ENCODE measurements at places on chromosomes 2 and 18.
A peak's percentile ranks its signal among the peaks of the same experiment; 100 is the strongest.

DNA sequence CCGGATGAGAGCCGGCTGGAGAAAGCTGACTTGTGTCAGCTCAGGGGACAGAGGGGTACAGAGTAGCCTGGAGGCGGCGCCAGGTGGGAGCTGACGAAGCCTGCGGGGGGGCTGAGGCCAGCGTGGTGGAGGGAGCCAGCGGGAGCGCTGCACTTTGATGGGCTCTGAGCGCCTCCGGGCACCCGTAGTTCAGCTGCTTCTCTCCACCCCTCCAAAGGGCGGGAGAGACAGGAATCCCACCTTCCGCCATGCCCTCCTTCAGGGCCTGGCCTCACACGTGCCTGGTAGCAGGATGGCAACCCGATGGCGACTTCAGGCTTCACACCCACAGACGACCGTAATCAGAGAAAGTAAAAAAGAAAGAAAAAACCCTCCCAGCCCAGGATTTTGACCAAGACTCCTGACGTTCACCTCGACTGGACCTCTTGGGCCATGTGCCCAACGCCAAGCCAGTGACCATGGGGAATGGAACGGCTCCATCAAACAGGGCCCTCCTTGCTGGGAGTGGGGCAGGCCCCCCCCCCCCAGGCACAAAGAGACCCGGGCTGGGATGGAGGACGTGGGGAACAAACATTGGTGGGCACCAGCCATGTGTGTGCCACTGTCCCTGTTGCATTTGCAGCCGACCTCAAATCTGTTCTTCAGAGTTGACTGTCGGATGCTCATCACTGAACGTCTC, 60.7 kb upstream of the ASAP2 start:
- no peak for DNase-seq

DNA sequence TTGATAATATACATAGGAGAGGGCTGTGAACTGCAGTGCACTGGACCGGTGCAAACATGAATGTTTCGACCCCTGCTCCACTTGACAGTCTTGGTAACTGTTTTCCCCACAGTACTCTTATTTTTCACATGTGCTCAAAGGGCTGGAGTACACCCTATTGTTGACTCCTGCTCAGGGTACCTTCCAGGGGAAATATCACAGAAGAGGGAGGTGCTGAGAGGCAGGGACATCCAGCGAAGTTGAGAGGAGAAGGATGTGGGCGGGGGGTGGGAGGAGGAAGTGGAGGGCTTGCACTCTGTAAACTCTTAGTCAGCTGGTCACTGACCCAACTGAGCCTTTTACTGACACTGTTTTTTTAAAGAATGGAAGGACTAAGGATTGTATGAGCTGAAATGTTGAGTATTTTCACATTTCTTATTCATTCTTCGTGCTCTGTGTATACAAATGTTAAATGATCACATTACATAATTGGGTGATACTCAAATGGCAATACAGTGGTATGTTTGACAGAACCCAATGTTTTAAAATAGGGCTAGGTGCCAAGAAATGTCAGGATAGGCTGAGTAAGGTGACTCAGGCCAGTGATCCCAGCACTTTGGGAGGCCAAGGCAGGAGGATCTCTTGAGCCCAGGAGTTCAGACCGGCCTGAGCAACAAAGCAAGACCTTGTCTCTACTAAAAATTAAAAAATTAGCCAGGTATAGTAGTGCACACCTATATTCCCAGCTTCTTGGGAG, 10.0 kb downstream of the INPP4A start:
- DNase-seq: peak; percentile 68

GRCh38 chr2:43524177-43524965, 71.5 kb downstream of the THADA start:
- DNase-seq: no peak

GRCh38 chr2:49294225-49294624, 139.9 kb upstream of the FSHR start:
- DNase-seq: no peak

DNA sequence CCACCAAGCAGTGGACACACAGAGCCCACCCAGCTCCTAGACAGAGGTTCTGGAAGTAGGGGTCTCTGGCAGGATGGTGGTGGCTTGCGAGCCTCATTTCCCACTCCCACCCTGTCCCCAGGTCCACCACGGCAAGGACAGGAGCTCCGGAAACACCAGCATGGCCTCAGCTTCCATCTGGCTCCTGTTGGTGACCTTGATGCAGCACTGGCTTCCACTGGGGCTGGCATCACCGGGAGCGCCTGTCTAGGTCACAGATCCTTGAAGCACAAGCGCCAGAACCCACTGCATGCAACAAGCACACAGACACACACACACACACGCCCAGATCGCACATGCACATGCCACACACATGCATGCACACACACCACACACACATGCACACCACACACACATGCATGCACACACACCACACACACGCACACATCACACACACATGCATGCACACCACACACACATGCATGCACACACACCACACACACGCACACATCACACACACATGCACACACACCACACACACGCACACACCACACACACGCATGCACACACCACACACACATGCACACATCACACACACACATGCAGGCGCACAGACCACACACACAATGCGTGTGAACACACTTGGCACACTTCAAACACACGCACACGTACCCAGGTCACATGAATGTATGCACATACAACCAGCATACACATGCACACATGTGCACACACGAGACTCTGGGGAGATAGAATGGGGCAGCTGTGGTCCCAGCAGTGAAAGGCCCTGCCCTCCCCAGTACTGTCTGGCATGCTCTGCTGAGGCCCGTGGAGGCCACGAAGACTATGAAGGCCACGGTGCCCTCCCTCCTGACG, 63.7 kb downstream of the TWIST2 start:
- no peak for DNase-seq

DNA sequence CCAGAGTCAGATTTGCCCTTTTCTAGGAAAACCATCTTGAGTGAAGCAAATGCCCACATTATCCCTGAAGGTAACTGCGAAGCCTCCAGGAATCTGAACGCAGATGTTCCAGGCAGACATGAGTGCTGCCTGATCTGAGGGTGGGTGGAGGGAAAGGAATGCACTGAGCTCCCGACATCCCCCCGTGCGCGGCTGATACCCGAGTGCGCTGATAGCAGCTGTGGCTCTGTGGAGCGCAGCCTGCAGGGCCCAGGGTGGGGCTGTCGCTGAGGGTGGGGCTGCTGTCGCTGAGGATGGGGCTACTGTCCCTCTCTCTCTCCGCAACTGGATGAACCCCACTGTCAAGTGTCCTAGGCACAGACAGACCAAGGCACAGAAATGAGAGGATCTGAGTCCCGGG, 82.4 kb downstream of the GFPT1 start:
- DNase-seq: no peak

GRCh38 chr2:64104933-64105332, 39.3 kb downstream of the PELI1 start:
- no peak for DNase-seq

All from GM13976 (cell line).